ENCODE measurements at places on chromosomes 6 and 20.

DNA sequence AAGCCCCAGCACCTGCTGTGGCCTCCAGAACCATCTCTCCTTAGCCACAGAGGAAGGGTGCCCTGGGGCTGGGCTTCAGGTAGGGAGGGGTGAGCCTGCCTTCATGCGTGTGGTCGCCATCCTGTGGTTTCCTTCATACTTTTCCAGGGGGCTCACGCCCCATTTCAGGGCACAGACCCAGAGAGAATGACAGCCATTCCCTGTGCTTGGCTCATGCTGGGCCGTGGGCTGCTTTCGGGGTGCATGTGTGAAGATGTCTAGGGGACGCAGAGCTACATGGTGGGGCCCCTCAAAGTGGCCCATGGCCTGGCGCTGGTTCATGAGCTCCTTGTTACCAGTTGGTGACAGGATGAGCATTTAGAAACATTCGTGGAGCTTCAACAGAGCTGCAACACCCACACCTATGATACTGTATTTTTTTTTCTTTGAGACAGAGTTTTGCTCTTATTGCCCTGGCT is 190.3 kb upstream of the SLC24A3 start:
- DNase-seq: no peak

DNA sequence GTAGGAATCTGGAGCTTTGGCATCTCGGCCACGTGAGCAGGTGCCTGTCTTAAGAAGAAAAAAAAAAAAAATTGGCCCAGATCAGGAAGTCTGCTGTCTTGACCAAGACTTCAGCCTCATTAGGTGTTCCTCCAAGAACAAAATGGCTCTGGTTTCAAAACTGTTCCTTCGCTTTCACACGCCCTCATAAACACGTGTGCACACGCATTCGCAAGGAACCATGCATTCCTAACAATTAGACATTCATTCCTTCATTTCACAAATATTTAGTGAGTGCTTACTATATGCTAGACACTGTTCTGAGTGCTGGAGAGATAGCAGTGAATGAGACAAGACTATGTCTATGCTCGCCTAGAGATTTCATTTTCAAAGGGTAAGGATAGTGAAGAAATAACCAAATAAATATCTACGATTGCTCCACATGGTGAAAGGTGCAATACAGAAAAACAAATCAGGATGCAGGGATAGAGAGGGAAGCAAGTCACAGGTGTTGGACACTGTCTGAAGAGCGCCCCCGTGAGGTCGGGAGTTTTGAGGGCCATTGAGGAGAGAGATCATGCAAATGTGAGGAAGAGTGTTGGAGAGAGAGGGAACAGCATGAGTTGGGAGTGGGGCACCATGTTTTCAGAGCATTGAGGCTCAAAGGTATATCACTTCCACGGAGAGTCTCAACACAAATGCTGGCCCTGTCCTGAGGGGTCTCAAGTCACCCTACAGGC is 53.3 kb downstream of the CCDC170 start:
- no peak for DNase-seq

DNA sequence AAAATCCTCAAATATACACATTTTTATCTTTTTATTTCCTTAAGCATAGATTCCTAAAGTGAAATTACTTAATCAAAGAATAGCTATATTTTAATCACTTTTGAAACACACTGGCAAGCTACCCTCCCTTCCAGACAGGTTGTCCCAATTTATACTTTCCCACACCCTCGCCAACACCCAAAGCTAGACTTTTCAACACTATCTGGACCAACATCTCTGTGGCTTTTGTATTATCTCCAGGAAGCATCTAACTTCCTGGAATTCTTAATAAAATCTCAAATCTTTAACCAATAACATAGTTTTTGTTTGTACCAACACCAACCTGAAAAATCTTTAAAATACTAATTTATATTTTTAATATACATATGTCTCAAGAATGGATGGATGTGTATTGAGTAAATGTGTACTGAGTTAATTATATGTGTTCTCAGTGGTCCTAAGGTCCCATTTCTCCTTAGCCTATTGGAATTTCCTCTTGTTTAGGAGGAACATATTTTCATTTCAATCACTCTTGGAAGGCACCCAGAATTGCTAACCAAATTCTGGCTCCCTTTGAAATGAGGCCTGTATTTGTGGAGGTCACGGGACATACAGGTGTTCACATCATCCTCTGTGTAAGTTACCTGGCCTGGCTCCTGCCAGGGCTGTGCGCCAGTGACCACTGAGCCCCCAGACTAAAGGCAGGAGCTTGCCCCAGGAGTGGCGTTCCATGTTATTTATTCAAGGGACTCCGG is 17.4 kb upstream of the GFOD1 start:
- DNase-seq: no peak

DNA sequence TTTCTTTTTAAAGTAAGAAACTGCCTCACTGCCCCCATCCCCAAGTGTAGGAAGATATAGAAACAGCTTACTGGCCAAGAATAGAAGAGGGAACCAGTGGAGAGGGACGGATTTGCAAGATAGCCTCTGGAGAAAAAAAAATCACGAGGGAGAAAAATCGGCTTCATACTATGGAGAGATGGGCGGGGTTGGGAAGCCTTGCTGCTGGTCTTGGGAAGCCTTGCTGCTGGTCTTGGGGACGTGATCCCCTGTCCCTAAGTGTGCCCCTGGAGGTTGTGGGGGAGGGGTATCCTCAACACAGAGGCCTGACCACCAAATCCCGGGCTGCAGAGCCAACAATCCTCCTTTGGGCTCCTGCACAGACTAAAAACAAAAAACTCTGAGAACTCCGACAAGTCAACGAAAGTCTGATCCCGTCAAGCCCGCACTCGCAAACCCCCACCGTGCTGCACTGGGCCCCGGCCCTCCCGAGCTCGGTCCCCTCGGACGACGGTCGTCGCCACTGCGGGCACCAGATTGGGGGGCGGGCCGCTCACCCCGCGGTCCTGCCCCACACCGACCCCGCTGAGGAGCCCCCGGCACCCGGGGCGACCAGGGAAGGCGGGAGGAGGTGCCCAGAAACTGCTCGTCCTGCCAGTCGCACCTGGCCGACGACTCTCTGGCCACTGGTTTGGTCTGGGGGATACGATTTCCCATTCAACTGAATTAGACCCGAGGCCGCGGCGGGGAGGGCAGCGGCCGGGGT is 750 bp downstream of the MAP7 start:
- no peak for DNase-seq

DNA sequence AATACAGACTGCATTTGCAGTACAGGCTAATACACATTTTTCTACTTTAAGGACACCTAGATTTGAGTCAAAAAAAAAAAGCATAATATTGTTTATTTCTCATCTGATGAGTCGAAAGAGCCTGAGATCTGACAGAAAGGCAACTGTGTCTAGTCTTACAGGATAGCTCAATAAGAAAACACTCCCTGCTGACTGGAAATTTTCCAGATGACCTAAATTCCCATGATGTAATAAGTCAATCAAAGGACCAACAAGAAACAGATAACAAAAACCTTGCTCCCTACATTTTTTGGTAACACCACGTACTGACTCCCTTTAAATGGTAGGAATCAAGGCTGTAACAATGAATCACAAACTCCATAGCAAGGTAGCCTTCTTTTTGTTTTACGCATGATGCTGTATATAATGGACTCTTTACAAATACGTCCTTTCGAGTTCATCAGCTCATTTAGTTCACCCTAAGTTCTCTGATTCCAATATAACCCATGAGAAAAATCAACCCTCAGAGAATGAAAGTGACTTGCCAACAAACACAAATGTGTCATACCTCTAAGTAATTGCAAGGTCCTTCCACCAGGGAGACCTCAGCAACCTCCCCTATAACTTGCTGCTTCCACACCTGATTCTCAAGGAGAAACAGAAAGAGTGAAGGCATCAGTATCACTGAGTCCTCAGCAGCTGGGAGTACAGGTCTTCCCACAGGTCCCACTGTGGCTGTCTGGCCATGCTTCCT is 12.1 kb downstream of the TBX18 start:
- no peak for DNase-seq

DNA sequence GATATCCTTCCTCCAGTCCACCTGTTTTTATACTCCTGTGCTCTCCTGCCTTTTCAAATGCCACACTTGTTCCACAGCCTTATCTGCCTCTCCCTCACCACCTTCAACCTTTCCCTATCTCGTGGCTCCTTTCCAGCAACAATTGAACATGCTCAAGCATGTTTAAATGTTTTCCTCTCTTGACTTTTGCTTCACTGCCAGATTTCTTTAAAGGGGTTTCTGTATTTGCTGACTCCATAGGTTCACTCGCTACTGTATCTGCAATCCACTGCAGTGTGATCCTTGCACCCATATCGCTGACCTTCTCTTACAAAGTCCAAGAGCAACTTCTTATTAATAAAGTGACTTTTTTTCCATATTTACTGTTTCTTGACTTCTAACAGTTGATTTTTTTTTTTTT is 11.2 kb upstream of the GMNN start:
- no peak for DNase-seq

- DNase-seq: no peak
Observed at GRCh38 chr20:40651151-40651550, 37.9 kb downstream of the MAFB start.

GRCh38 chr6:134739299-134740026 is 210.4 kb downstream of the ALDH8A1 start:
- no peak for DNase-seq

DNA sequence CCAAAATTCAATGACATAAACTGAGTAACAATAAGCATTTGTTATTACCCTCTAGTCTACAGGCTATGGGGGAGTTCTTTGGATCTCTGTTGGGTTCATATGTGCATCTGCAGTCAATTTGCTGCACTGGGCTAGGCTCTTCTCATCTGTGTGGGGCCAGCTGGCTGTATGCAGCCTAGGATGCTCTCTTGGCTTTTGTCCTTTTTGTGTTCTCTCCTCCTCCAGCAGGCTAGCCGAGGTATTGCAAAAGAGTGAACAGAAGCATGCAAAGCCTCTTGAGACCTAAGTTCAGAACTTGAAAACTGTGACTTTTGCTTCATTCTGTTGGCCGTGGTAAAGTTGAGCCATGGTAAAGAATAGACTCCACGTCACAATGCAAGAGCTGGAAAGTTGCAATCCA is 62.8 kb upstream of the FOXO3 start:
- no peak for DNase-seq

GRCh38 chr6:62445521-62445920 is 159.5 kb upstream of the KHDRBS2 start:
- no peak for DNase-seq

DNA sequence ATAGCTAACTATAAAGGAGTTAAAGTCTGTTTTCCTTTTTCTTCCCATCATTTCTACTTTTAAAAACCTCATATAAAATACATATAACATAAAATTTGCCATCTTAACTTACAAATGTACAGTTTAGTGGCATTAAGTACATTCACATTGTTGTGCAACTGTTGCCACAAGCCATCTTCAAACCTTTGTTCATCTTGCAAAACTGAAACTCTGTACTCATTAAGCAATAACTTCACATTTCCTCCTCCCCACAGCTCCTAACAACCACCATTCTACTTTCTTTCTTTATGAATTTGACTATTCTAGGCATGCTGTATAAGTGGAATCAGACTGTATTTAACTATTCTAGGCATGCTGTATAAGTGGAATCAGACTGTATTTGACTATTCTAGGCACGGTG is 4.5 kb downstream of the CCDC170 start:
- no peak for DNase-seq

GRCh38 chr6:96755096-96755495 is 82.2 kb downstream of the GPR63 start:
- no peak for DNase-seq

GRCh38 chr6:68730291-68731054 is 95.4 kb downstream of the ADGRB3 start:
- DNase-seq: no peak

- DNase-seq: no peak
Observed at GRCh38 chr20:42963796-42964195, 225.9 kb downstream of the PTPRT start.

DNA sequence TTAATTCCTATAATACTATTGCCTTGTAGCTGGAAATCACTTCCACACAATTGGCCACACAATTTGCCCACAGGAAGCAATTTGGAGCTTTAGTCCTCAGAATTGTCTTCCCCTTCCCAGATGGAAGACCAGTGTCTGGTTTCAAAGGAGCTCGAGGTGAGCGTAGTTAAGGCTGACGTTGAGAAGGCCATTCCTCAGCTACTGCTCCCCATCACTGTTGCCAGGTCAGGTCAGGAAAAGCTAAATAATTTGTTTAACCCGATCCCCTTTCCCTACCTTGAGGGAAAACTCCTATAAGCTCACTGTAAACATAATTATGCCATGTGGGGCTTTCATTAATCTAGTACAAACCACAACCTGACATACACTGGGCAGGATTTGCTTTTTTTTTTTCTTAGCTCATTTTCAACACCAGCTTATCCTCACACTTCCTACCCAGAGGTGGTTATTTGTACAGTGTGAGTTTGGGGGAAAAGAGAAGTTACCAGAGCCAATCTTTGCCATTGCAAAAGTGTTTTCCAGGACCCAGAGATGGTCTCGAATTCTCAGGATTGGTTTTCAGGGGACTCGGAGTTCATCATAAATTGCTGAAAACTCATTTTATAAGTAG is 242.7 kb downstream of the CLIC5 start:
- no peak for DNase-seq

DNA sequence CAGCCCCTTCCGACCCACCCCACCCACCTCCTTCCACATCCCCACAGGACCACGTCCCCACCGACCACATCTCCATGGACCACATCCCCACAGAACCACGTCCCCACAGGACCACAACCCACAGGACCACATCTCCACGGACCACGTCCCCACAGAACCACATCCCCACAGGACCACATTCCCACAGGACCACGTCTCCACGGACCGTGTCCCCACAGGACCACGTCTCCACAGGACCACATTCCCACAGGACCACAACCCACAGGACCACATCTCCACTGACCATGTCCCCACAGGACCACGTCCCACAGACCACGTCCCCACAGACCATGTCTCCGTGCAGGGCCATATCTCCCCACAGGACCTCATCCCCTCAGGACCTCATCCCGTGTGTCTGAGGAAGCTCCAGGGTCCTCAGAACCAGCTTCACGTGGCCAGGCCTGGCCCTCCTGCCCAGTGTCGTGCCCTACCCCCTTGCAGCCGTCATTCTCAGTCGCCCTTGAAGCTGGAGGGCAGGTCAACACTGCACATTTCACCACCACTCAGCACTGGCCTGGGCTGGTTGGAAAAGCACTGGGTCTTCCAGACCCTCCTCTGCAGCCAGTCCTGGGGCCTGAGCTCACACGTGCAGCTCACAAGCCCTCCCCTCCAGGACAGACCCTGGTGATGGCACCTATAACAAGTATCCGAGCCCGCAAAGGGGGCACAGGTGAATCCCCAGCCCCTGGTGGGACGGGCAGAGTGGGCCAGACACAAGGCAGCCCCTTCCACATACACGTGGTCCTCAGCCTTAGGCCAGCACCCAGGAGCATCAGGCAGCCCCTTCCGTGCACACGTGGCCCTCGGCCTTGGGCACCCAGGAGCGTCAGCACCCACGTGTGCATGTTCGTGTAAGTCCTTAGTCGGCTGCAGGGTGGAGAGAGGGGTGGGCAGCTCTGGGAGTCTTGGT is 3.9 kb downstream of the CHRNA4 start:
- DNase-seq: no peak

- DNase-seq: no peak
Observed at GRCh38 chr6:170088582-170088955, 202.3 kb downstream of the DLL1 start.
